ENCODE measurements at places on chromosomes 1 and 21.

DNA sequence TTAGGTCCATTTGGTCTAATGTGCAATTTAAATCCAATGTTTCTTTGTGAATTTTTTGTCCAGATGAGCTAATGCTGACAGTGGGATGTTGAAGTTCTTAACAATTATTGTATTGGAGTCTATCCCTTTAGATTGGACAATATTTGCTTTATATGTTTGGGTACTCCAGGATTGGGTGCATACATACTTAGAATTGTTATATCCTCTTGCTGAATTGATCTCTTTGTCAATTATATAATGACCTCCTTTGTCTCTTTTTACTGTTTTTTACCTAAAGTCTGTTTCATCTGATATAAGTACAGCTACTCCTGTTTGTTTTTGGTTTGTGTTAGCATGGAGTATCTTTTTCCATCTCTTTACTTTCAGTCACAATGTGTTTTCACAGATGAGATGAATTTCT, 22.2 kb downstream of the CD55 start:
- no peak for DNase-seq

DNA sequence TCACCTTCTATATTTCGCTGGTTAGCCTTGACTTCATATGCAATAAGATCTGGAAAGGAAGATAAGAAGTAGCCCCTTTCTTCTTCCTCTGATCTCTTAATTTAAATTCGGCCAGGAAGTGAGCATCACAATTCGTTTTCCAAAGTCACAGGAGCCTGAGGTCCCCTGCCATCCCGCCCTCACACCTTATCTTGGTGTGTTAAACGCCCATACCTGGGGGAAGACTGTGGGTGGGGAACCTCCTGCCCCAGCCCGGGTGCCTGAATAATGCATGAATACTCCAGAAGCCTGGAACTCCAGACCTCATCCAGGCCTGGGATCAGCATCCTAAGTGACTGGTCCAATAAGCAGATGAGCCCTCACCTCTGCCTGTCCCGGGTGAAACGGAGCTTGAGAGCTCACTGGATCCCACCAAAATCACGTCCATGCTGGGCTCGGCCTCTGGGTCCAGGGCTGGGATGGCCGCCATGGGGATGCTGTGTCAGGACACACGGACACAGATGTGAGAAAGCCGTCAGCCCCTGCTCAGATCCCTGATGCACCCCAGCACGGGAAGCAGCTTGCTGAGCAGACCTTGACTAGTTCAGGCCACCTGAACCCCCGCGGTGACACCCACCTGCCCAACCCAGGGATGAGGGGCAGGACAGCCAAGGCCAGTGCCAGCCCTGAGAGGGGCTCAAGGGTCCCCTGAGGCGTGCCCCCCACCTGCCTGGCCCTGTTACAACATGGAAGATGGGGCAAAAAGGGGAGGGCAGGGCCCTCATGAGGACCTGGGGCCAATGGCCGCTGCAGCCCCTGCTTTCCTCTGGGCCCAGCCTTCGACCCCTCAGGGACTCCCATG, 686 bp downstream of the DNMT3L start:
- no peak for DNase-seq

DNA sequence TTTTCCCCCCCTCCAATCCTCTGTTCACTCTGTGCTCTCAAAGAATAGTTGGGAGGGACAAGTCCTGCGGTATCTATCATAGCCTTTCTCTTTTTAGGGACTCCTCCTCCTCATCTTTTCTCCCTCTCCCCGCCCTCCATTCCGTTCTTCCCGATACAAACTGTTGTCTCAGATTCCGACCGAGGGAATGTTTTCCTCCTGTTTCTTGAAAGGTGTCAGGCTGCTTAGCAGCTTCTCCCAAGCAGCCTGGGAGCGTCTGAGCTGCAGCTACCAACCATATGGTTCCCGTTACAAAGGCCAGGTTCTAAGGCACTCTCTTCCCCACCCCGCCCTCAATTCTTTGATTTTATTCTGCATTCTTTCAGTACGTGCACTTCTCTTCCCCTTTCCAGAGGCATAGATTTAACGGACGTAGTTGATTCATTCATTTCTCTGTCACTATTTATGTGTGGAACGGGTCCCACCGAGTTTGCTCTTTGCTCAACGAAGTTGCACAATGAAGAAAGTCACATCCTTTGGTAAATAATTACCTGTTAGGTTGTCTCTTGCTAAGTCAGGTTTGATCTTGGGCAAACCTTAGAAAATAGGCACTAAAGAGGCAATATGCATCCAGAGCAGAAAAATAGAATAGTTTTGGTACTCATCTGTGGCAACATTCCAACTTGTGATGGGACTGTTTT, 2.8 kb downstream of the ADGRL2 start:
- no peak for DNase-seq

DNA sequence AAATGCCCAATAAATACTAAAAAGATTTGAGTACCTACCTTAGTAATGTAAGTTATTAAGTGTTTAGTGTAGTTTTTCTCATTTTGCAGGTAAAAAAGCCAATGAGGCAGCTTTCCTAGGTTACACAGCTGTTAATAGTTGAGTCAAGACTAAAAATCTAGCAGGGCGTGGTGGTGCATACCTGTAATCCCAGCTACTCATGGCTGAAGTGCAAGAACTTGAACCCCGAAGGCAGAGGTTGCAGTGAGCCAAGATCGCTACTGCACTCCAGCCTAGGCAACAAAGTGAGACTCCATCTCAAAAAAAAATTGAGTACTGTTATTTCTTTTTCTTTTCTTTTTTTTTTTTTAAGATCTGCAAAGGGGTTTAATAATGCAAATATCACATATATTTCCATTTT, 7.7 kb downstream of the YBX1 start:
- no peak for DNase-seq

DNA sequence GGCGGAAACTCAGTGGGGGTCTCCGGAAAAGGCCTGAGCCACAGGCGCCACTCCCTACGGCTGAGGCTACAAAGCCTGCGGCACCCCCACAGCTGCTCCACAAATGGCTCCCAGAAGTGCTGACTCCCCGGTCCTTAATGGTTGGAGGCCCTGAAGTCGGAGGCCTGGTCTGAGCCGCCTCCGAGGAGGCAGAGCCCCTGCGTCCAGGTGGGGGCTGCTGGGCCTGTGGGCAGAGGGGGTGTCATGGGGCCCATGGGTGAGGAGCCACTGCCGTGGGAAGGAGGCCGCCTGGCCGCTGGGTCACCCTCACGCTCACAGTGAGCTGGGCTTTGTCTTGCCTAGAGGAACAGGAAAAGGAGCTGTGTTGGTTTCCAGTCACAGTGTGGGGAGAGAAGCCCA, 12.4 kb upstream of the COL18A1 start:
- DNase-seq, result no peak

GRCh38 chr1:91876040-91876470, 9.9 kb downstream of the TGFBR3 start:
- no peak for DNase-seq

DNA sequence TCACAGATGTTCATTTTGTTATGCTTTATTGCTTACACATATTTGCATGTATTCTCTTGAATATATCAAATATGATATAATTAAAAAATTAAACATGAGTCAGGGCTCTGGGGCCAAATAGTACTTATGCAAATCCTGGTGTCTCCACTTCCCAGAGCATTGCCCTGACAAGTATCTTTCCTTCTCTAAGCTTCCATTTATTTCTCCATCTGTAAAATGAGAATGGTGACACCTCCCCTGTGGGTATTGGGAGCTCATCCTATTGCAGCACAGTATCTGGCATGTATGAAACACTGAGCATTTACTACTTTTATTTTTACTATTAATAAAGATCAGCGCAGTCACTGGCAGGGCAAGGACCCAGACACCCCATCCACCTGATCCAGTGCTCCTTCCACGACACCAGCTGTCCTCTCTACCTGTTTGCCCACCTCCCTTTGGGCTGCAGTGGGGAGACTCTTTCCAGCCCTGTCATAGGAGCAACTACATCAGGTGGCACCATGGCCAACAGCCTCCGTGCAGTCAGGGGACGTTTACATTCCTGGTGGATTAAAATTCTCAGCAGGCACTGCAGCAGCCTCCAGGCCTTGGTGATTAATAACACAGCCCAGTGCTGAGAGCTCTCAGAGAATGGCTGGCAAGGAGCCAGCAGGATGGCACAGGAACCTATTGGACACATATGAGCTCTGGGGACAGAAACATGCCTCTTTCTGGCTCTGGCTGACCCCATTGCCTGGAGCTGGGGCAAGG, 113.0 kb downstream of the DMRTB1 start:
- no peak for DNase-seq
